ENCODE measurements at places on chromosomes 2 and 18.
A peak's percentile ranks its signal among the peaks of the same experiment; 100 is the strongest.

- no peak for DNase-seq
Measured at GRCh38 chr2:181348107-181348837, 108.9 kb upstream of the ITGA4 start.

DNA sequence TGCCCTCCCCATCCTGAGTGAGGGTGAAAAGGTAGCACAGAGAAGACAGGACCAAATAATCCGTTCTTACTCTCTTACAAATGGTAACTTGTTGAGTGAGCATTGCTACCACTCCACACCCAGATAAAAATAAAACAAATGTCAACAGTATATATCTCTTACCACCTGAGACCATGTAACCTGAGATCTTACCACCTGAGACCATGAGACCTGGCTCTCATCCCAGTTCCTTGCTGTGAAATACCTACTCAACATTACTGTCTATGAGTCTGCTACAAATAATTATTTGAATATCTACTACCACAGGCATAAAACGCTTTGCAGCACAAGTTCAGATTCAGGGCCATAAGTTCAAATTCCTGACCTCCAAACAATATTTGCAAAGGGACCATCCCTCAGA, 234.7 kb downstream of the C1D start:
- no peak for DNase-seq

DNA sequence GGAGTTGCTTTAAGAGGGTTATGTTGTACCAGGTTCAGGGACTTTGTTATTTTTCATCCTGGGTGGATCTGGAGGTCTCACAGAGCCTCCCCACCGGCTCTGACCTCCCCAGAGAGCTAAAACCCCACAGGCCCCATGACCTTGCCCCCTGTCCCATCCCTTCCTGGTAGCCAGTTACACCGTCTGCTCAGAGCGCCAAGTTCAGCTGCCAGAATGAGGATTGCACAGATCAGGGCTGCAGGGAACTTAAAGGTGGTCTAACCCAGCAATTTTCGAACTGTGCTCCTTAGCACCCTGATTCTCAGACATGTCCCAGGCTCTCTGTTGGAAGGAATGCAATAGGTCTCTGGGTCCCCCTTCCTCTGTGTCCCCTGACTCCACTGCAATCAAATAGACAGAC, 32.1 kb downstream of the ATOH8 start:
- DNase-seq = no peak

DNA sequence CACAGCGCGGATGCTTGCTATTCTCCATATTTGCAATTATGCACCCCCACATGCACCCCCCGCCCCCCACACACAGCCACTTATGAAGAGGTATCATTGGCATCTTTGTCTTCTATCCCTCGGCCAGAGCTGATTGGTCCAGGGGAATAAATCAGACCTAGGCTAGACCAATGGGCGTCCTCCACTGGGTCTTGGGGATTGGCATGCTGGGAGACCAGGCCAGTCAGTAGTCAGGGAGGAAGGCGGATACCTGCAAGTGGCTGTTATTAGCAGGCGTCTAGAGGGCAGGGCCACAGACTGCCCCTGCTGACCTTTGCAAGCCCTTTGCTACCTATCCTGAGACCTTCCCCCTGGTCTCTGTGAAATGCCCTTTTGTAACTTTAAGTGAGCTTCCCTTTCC, 30.0 kb downstream of the ATOH8 start:
- DNase-seq = no peak

- no peak for DNase-seq
Measured at GRCh38 chr18:32072321-32072720, 19.4 kb upstream of the RNF138 start.

GRCh38 chr2:134307334-134307733, 53.5 kb downstream of the MGAT5 start:
- no peak for DNase-seq

GRCh38 chr2:38217401-38218188, 141.6 kb upstream of the CYP1B1 start:
- no peak for DNase-seq

- no peak for DNase-seq
Measured at GRCh38 chr2:133835821-133836619, 267.8 kb upstream of the NCKAP5 start.

DNA sequence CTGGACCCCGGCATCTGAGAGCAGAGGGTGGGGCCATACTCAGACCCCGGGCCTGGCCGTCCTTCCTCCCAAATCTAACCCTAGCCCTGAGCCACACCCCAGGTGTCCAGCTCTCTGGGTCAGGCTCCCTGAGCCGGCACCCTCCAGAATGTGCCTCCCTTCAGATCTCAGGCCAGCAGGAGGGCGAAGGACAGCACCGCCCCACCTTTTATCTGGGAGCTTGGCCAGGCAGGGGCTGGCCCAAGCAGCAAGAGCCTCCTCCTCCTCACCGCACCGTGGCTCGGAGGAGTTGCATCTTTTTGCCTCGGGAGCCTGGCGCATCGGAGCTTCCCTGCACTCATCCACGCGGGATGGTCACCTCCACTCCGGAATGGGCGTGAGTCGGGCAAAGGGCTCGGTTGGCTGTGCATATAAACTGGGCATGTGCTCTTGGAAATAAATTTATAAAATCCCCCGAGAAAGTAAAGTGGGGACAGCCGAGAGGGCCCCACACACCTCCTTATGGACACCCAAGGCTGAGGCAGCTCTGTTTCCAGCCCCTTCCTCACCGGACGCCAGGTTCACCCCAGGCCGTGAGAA, 69.1 kb upstream of the CTDP1 start:
- no peak for DNase-seq

DNA sequence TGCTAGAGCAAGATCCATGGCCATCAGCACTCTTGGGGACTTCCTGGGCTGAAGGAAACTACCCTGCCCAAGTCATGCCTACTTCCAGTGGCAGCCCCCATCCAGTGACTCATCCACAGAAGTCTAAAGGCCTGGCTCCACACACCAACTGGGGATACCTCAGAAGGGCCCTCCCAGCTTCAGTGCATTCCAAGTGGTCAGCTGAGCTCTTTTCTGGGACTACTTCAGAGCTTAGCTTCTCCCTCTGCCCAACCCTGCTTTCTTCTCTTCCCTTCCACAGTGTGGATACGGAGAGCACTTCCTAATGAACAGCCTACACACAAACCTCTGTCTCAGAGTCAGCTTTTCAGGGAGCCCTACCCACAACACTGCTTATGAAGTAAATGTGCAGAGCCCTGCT, 66.5 kb downstream of the CLHC1 start:
- DNase-seq = no peak

DNA sequence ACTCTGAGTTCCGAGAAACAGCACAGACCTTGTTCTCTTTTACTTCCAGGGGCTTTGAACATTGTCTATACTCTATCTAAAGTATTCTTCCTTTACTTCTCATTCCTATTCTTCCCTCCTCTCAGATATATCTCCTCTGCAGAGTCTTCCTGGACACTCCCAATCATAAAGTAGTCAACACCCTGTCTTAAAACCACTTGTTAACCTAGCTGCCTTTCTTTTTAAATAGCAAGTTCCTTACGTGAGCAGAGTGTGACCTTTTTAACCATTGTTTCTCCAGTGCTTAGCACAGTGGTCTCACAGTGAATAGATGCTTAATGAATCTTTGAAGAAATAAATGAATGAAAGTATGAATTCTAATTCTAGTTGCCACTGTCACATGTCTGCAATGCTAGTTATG, 47.4 kb downstream of the PTRHD1 start:
- no peak for DNase-seq

DNA sequence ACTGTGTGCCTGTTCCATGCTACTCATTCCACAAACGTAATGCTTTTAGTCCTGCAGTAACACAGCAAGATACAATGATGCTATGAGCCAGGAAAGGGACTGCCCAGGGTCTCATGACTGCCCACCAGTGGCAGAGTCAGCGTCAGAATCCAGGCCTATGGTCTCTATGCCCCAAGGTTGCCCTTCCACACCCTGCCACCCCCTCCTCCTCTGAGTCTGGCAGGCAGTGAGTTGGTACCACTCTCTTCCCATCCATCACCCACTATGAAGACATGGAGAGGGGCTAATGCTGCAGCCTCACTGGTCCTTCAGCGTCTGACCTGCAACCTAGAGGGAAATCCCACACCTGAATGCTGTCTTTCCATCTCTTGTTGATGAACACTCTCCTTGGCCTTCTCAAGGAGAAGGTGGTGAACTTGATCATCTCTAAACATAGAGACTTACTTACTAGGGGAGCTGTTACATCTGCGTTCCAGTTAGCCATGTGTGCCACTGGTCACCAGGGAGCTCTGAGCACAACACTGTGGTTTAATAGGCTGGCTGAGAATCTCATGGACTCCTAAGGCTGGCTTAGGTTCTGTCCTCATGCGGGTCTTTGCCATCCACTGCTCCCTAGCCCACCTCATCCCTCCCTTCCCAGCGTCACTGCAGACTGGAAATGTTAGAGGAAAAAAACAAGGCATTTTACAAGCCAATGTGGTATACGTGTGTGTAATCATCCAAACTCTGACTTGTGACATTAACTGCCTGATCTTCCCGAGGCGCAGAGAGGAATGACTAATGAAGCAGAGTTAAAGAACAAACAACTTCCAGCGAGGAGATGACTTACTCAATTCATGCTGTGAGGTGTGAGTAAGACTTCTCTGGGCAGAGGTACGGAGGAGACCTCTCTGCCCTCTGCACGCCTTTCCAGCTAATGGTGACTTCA, 28.8 kb downstream of the STEAP3 start:
- no peak for DNase-seq

- DNase-seq = no peak
Measured at GRCh38 chr2:16394072-16394985, 271.3 kb downstream of the CYRIA start.

GRCh38 chr18:6807515-6808257, 78.2 kb downstream of the ARHGAP28 start:
- DNase-seq = no peak

GRCh38 chr2:234444893-234445292, 52.0 kb downstream of the ARL4C start:
- peak; percentile 69 for DNase-seq

DNA sequence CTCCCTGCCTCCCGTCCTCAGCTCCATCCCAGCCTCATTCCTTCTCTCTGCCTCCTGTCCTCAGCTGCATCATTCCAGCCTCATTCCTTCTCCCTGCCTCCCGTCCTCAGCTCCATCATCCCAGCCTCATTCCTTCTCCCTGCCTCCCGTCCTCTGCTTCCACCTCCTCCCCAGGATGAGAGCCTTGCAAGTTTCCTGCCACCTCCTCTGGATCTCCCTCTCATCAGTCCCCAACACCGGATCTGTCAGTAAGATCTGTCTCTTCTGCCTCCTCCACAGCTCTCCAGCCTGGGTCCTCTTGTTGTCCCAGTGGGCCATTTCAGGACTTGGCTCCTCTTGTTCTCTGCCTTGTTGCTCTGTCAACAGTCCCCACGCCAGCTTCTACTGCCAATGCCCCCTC, 130.9 kb downstream of the NDUFA10 start:
- DNase-seq = no peak

DNA sequence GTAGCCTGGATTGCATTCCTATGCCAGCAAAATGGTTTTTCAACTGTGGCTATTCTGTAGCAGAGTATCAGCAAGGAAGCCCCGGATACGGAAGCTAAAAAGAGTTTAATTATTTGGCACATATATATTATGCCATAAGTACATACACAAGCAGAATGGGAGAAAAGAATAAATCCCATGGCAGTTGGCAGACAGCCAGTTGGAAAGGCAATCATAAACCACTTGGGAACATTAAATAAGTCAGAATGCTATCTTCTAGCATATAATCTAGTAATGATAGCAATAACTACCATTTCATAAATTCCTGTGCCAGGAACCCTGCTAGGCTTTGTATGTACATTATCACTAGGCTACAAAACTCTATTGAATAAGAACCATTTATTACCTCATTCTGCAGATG, 26.0 kb downstream of the GALNT5 start:
- no peak for DNase-seq

GRCh38 chr2:24722141-24722790, 70.9 kb downstream of the PTRHD1 start:
- no peak for DNase-seq

DNA sequence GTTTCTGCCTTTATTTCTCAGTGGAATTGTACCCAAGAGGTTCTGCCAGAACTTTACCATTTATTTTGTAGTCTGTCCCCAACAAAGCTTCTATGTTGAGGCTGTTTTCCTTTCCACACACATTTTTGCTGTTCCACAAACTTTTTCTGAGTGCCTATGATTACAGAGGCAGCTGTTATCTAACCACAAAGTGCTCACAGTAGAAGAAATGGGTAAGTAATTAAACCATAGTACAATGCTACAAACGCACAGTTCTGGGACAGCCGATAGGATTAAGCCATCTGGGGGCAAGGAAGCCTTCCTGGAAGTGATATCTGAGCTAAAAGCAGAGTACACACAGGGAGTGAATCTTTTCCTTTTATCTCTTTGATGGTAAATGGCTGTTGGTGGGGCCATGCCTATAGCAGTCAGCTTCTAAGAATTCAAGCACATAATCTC, 3.9 kb upstream of the MGAT4A start:
- DNase-seq = no peak

DNA sequence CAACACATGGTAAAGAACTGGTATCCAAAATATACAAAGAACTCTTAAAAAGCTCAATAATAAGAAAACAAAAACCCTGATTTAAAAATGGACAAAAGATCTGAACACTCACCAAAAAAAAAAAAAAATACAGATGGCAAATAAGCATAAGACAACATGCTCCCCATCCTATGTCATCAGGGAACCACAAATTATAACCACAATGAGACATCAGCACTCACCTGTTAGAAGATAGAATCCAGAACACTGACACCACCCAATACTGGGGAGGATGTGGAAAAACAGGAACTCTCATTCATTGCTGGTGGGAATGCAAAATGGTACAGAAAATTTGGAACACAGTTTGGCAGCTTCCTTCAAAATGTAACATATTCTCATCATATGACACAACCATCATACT, 66.7 kb downstream of the TMX3 start:
- DNase-seq = no peak

GRCh38 chr2:33909945-33910695, 311.0 kb upstream of the FAM98A start:
- no peak for DNase-seq

GRCh38 chr2:9952286-9952737, 819 bp downstream of the GRHL1 start:
- no peak for DNase-seq

GRCh38 chr2:241873803-241874110, 4.2 kb downstream of the RTP5 start:
- DNase-seq = no peak

GRCh38 chr2:85596486-85597143, 1.1 kb downstream of the RNF181 start:
- DNase-seq = no peak
